ENCODE measurements at places on chromosomes 2 and 18.

DNA sequence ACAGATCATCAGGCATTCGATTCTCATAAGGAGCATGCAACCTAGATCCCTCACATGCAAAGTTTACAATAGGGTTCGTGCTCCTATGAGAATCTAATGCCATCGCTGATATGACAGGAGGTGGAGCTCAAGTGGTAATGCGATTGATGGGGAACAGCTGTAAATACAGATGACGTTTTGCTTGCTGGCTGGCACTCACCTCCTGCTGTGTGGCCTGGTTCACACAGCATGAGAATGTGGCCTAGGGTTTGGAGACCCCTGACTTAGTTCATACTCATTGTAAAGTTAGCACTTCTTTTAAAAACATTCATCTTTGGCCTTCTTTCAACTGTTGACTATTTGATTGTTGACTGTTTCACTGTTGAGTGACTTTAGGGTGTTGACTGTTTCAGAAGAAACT lies 8.7 kb upstream of the CHMP1B start:
- no peak for DNase-seq

DNA sequence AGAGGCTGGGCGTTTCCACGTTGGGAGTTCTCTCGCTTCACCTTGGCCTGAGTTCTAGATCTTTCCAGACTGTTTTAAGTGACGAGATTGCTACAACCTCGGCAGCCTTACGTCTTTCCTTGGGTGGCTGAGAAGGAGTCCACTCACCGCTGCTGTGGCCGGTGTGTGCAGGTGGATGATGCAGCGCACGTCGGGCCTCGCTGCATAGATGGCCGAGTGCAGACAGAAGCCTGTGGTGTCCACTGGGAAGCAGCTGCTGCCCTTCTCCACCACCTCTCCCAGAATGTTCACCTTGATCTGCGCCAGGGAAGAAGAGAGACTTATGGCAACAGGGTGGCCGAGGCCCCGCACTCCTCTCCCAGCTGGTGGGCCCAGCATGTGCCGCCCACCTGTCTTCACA lies 75.7 kb downstream of the ADD2 start:
- DNase-seq, result no peak

DNA sequence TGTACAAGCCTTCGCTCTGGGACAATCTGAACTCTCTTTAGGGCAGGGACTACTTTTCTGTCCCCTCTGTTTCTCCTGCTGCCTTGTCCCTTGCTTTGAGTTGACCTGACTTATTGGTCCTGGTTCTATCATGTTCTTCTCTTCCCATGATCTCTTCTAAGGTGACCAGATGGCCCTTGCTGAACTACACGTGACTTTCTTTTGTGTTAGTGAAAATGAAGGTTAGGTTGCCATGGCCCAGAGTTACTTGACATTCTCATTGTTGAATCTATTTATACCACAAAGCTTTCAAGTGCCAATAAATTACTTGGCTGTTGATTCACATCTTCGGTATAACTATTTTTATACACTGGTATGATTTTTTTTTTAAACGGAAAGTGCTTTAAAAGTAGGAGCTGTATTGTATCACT lies 24.4 kb downstream of the MRPL33 start:
- DNase-seq, result no peak

- DNase-seq, result no peak
Measured at GRCh38 chr2:79855264-79856006, 342.6 kb downstream of the CTNNA2 start.

- no peak for DNase-seq
Measured at GRCh38 chr2:16226943-16227664, 286.8 kb downstream of the MYCN start.

DNA sequence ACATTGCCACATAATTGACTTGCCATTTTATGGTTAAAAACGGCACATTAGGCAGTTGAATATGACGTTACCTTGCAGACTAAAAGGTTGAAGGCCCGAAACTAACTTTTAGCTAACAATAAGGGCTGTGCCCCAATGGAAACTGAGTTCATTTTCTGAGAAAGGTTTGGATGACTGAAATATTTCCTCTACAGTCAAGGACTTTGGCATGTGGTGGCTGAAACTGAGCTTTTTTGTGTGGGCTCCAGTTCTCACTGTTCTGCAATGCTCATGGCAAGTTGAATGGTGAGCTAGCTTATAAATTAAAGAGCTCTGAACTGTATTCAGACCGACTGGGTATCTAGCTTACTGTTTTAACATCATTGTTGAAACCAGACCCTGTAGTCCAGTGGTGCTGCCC lies 23.8 kb upstream of the TXNDC2 start:
- no peak for DNase-seq

- no peak for DNase-seq
Measured at GRCh38 chr2:102253140-102253752, 58.1 kb upstream of the IL1RL1 start.

- no peak for DNase-seq
Measured at GRCh38 chr2:177547772-177548171, 155.2 kb downstream of the AGPS start.

DNA sequence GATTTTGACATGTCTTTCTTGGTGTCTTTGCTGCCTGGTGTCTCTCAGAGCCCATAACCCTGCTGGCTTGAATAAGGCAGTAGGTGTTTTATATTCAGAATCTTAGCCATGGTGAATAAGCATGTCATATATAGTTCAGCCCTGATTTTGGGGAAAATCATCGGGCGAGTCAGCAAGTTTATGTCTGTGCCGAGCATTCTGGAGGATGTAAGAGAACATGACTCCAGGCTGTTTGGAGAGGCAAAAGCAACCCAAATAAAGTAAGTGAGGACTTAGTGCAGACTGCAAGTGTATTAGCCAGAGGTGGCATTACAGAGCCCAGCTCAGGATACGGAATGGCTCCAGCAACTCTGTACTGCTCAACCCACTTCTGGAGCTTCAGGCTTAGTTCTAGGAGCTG lies 50.3 kb downstream of the TCF7L1 start:
- DNase-seq, result no peak

GRCh38 chr2:16012626-16013358 lies 72.4 kb downstream of the MYCN start:
- DNase-seq, result no peak

GRCh38 chr2:39435741-39436591 lies 1.1 kb downstream of the MAP4K3 start:
- no peak for DNase-seq

DNA sequence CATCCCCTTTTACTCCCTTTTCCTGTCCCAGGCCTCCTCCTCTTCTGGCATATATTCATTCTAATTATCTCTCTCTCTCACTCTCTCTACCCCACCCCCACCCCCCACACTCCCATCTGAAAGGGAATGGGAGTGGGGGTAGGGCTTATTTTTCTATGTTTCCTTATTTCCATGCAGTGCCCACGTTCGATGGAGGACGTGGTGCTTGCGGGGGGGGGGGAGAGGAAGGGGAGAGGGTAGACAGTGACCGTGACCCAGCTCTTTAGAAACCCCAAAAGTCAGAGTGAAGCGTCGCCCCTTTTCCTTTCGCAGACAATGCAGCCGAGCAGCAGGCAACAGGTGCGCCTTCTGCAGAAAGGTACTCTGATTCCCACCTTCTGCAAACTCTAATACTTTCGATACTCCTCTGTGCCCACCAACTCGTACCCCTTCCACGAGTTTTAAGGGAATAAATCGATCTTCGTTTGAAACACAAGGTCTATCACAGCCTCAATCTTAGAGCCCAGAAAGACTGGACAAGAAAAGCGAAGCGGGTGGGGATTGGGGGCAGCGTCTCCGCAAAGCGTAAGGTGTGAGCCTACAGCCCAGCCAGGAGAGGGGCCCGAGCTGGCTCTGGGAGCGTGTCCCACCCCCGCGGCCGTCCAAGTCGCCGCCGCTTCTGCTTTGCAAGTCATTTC lies 891 bp upstream of the NR4A2 start:
- DNase-seq, result no peak

DNA sequence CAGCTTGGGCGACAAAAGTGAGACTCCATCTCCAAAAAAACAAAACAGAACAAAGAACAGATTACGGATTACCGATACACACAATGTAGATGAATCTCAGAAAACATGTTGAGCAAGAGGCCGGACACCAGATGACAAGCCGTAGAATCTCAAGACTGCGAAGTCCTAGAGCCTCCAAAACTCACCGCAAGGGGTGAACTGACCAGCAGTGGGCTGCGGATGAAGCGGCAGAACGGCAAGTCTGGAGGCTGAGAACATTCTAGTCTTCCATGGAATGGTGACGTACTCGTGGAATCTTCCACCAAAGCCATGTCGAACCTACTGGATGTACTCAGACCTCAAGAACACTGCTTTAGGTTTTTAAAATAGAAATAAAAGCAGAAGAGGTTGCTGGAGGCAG lies 198.8 kb downstream of the NDUFA10 start:
- no peak for DNase-seq

- no peak for DNase-seq
Measured at GRCh38 chr2:61074100-61074499, 8.4 kb downstream of the SANBR start.

- DNase-seq, result no peak
Measured at GRCh38 chr2:6072276-6072675, 380.1 kb downstream of the SOX11 start.

DNA sequence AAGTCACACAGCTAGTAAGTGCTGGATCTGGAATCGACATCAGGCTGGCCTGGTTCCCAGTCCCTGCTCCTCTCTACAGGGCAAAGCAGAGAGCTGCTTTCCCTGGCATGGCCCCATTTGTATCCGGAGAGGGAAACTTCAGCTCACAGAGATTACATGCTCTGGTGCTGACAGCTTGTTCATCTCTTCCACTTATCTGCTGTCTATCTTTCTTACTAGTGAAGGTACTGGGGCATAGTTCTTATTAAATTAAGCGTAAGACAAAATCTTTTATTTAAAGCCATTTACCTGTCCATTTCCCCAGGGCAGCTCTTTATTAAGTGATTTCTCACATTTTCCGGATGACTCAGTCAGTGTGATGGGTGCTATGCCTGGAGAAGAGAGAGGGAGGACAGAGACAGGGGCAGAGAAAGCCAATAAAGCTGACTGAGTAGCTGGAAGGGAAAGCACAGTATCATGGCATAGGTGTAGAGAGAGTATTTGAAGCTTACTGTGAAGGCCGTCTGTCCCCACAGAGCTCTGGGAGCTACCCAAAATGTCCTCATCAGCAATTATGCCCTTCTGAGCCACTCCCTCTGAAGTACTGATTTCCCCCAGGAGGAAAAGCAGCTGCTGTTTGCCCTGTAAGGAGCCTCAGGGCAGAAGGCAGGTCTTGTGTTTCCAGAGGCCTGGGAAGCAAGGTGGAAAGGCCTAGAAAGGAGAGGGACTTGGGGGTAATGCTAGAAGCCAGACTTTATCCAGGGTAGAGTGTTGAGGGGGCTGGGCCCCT lies 44.1 kb upstream of the EPAS1 start:
- DNase-seq, result no peak

DNA sequence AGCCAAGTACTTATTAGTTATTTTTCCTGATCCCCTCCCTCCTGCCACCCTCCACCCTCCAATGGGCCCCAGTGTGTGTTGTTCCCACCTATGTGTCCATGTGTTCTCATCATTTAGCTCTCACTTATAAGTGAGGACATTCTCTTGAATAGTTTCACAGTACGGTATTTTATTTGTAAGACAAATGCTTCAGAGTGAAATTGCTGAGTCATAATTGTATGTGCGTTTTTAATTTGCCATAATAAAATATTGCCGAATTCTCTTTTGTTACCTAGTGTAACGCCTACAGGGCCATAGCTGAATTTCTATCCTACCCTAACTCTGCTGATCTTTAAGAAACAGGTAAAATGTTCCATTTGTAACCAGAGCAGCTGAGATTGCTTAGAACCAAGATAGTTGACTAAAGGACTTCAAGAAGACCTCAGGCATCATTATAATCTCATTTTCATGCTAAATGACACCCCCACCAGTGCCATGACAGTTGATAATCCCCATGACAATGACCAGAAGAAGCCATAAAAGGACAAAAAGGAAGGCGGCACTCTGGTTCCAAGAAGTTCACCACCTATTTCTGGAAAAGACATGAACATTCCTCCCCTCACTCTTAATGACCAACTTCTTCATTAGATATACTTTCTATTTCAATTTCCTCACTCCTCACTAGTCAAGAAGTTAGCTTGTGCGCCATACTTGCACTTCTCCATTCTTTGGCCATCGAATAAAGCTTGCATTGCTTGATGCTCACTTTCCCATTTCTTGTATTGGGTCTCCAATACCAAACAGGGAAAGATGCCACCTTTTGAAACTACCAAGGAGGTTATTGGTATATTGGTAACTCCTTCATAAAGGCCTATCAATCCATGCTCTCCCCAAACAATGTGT lies 18.4 kb downstream of the SCN9A start:
- no peak for DNase-seq

DNA sequence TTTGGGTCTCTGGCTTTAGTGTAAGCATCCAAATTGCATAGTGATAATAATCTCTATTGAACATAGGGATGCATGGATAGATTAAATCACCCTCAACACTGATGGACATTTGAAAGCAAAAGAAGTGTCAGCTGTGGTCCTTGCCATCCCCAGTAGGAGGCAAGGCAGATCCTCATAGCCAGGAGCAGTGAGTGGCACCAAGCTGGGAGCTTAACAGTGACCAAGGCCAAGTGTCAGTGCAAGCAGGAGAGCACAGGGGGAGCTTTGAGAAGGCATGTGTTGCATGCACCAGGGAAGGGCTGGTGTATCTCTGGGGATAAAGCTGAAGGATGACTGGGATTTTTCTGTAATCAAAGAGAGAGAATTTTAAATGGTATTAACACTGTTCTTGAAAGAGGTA lies 14.7 kb downstream of the SLC14A1 start:
- DNase-seq, result no peak

GRCh38 chr2:8234757-8235374 lies 447.0 kb upstream of the ID2 start:
- DNase-seq, result no peak

GRCh38 chr2:40103590-40103989 lies 324.5 kb upstream of the THUMPD2 start:
- no peak for DNase-seq

All from NCI-H1930 (cell line).